ENCODE measurements at places on chromosomes 2 and 18. TPM values are rescaled to one million over a fixed set of nuclear protein-coding genes. Genes with fewer than 3 reads are reported as not detected.

The ANKRD62 gene
- total RNA-seq = not detected

The GGCX gene
- 21.5 TPM for total RNA-seq

DNA sequence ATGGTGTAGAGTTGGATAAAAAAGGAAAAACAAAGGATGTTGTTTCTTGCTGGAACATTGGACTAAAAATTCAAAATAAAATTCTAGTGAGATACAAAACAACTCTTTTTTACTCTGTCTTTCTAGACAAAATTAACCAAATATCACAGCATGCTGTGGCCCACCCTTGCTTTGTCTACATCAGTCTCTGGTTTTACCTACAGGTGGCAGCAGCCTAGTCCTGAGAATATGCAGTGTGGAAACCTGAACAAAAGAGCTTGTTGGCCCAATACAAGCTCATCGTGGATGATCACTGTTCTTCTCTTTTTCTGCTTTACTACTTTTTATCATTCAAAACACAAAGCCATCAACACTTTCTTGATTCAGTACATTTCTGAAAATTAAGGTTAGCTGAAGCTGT, 210.4 kb downstream of the CDH19 start:
- no peak for DNase-seq

DNA sequence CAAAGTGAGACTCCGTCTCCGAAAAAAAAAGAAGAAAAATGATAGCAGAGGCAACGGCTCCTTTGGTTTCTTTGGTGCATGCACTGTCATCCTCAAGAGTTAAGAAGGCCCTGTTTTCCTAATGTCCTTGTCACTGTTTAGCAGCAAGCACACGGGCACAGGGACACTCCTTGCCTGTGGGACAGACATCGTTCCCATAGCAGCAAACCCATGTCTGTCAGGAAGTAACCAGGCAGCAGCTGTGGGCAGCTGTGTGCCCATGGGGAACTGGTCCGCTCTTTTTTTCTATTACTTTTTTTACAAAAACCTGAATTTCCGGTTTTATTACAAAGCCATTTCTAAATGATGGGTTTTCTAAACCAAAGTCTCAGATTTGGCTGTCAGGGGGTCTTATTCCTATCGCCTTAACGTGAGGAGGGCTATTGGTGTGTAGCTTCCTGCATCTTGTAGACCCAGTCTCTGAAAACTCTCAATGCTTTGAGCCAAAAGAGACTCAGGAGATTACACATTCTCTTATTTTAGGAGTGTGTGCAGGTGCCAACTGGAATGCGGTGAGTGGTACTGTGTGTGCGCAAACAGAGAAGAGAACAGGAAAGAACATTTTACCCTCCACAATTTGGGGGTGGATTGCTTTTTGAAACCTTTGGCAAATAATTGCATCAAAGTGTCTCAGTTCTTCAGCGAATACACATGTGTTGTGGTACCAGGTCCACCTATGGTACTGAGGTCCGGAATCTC, 109.6 kb downstream of the COLEC12 start:
- no peak for DNase-seq

DNA sequence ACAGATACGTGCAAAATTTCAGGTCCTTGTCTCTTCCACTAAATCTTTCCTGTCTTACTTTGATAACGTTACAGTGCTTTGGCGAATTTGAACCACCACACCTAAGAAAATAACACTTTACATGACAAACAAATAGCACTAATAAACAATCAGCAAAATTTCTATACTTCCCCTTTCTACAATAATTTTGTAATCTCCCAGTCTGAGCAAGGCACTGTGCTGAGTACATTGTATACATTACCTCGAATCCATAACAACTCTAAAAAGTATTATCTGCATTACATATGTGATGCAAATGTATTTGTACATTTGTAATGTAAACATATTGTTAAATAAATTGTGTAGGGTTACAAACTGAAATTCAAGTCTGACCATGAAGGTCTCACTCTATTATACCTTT, 49.9 kb downstream of the RTN4 start:
- no peak for DNase-seq

- DNase-seq = no peak
These were observed 281.8 kb downstream of the GULP1 start for GRCh38 chr2:188573453-188573852.

GRCh38 chr2:12658310-12658945, 58.3 kb upstream of the TRIB2 start:
- DNase-seq = no peak

DNA sequence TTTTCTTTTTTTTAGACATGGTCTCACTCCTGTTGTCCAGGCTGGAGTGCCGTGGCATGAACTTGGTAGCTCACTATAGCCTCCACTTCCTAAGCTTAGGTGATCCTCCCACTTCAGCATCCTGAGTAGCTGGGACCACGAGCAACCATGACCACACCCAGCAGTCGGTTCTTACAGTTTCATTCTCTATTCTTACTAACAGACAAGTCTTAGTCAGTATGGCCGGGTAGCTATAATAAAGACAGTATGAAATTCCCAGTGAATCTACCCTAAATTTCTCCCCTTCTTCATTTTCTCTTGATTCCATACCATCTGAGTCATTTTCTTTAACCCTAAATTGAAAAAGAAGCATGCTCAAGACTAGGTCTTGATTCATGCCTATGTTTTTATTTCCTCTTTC, 775.3 kb upstream of the NRXN1 start:
- no peak for DNase-seq
